ENCODE measurements at places on chromosomes 4 and X.

DNA sequence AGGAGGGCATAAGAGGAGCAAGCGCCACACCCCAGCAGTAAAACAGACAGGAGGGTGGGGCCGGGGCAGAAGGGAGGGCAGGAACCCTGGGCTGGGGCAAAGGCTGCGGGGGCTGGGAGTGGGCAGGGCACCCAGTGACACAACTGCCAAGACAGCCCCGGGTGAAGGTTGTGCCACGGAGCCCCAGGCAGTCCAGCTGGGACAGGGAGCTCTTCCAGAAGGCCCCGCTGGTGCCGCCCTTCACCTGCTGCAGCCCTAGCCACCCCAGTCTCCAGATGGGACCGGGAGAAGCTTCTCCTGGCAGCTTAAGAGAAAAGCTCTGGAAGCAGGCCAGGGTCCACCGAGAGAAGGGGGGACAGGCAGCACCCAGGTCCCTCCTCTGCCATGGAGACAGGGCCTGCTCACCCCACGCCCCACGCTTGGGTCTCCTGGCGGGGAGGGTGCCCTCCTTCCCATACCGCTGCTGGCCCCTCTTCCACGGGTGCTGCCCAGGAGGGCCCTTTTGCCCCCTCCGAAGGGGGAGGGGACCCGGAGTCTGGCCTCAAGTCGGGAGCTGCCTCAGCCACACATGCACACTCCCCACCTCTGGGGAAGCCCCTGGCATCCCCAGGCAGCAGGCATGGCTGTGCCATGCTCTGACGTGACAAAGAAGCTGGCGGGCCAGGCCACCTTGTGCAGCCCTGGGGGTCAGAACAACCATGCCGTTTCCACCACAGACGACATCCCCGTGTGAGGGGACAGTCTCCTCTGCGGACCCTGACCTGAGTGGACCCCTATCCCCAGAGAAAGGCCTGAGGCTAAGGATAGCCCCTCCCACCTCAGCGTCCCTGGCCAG, 1.5 kb downstream of the DGKQ start:
- DNase-seq: no peak

DNA sequence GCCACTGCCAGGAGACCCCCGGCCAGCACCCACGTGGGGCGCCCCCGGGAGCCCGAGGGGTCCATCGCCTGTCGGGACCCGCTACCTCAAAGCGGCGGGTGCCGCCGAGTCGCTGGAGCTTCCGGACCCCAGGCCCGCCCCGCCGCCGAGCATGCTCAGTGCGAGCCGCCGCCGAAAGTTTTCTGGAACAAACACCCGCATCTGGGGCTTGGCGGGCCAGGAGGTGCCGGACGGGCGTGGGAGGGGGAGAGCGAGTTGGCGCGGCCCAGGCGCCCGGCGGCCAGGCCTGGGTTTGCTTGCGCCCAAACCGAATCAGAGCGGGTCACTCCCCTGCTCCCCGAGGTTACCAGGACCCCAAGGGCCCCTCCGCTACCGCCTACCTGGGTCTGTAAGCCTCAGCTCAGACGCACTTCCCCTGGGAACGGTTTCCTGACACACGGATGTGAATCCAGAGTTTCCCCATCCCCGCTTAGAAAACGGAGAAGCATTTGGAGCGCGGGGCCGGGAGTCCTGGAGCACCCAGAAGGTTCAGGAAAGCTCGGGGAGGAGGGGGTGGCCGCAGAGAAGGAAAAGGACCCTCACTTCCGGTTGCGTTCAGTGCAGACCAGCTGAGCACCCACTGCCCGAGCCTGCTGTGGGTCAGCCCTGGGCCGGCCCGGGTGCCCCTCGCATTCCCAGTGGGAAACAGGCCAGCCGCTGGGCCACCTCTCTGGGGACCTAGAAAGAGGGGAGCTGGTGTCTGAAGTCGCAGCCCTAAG, at the start of gene EVC2:
TSS of gene EVC2 (minus strand) at position 111 of the 758 bp plus-strand sequence. CDS start at position 65, 46 bp downstream.
- peak; percentile 12 for DNase-seq

DNA sequence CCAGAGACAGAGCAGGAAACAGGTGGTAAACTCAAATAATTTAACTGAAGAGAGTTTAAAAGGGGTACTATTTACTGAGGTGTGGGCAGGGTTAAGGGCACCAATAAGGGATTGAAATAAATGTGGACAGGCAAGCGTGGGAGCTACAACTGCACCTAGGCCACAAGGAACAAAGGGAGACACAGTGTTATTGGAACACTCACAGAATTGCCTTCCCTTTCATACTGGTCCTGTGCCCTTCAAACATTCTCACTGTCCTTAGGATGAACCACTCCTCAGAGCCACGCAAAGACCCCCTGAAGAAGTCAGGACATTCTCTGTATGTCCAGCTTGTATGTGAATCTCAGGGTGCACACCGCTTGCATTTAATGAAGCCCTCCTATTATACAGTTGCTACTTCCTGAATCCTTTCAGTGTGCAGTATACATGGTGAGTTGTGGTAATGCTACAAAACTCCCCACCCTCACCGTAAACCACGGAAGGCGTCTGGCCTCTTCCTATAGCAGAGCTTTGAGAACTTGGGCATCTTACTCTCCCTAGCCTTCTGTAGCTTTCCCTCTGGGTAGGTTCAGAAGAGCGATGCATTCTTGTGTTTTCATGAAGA, 9.6 kb upstream of the MRPL1 start:
- no peak for DNase-seq

GRCh38 chr4:9765091-9765490, 16.3 kb upstream of the DRD5 start:
- no peak for DNase-seq

DNA sequence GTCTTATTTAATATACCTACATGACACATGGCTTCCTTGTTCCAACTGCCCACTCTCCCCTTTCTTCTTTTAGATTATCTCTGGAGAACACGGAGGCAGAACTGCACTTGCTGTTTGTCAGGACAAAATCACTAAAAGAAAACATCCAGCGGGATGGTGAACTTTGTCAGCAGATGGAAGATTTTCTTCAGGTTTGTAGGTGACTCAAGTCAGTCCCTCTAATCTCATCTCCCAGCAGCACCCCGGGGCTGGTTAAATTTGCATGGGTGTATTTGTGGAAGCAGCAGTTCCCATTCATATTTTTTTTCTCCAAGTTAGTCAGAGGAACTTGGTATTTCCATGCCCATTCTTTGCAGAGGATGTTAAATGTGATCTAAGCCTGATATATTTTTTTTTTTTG, 31.8 kb downstream of the FHDC1 start:
- DNase-seq: no peak

- DNase-seq: peak; percentile 20
Measured at GRCh38 chr4:156805696-156806095, 165.9 kb downstream of the PDGFC start.

GRCh38 chrX:65582450-65583082, 48.0 kb upstream of the LAS1L start:
- DNase-seq: no peak

GRCh38 chrX:111352424-111352823, 59.6 kb downstream of the DCX start:
- no peak for DNase-seq

DNA sequence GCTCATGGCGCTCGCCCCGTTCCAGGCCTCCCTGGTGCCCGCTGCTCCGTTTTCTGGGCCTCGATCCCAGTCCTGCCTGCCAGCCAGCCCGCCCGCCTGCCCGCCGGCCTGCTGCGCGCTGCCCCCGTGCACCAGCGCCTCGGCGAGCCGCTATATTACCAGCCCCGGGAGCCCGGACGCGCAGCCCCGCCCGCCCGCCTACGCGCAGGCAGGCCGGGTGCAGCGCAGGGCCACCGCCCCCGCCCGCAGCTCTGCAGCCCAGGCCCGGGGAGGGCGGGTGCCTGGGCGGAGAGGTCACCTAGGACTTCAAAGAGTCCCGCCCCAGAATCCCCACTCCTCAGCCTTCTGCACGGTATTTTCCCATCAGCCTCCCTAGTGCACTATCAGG, at the start of gene MAOB:
TSS of gene MAOB (minus strand) at position 157 of the 388 bp plus-strand sequence. CDS start at position 6, 151 bp downstream.
- peak; percentile 26 for DNase-seq

- peak; percentile 80 for DNase-seq
Measured at GRCh38 chr4:170089668-170090351, at the start of gene AADAT. Gene AADAT (minus strand): TSS chr4:170089956. CDS start chr4:170089690, 266 bp downstream.

- peak; percentile 83 for DNase-seq
Measured at GRCh38 chr4:119103263-119103662, 32.4 kb upstream of the MYOZ2 start.

DNA sequence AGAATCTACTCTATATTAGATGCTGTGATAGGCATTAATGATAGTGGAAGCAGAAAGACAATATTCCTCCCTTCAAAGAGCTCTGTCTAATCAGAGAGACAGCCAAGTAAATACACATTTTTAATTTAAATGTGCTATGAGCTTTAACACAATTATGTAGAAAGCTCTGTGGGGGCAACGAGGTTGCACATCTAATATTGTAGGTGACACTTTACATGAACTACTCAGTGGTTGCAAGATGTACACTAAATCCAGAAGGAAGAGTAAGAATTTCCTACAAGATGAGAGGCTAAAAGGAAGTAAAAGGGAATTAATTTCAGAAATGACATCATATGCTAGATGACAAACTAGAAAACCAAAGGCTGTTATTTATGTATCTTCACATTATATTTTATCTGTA, 120.9 kb downstream of the SPCS3 start:
- no peak for DNase-seq

DNA sequence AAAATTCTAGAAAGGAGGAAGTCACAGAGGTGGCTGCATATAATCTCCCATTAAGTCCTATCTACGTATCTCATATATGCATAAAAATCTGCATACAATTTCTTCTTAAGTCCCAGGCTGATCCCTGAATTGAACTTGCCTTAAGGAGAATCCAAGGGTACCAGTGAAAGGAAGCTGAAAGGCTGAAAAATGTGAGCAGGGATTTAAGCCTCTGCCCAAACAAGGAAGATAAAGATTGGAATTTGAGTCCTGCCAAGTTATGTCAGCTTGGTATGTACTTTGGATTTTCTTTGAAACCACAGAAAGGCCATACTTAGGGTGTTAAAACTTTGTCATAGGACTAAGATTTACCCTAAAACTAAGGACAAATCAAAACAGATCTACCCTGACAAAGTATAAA, 26.5 kb upstream of the GEMIN8 start:
- no peak for DNase-seq

GRCh38 chrX:118654331-118654730, 73.1 kb upstream of the IL13RA1 start:
- DNase-seq: no peak

DNA sequence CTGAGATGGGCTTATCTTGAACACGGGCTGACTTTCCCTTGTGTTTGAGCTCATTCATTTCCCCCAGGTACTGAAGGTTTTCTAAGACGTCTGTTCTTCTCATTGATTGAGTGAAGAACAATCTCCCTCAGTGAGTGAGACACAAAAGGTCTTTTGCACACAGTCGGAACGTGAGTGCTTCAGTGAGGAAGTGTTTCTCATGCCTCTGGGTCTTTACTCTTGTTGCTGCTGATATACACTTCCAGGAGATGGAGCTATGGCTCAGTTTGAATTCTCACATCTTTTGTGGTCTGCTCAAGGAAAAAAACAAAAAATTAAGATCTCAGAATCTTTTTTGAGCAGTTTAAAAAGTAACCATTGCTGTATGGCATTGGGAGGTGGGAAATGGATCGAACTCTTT, 981.9 kb upstream of the TENM3 start:
- DNase-seq: no peak

- DNase-seq: no peak
Measured at GRCh38 chr4:40190019-40190418, 6.8 kb upstream of the RHOH start.

- DNase-seq: no peak
Measured at GRCh38 chr4:3299976-3300671, 7.3 kb downstream of the RGS12 start.

DNA sequence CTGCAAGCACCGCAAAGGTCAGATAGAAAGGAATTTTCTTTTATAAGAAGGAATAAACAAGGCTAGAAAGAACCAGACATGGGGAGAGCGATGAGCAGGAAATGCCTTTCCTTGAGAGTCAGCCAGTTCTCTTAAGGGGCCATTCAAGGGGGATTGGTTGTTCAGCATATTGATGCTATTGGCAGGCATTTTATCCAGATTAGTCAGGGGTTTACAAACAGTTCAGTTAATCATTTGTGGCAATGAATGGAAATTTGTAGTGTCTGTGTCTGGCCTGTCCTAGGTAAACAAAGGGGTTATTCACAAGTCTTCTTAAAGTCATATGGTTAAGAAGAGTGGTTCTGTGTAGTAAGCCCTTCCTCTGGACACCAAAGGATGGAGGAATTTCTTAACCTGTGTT, 184.7 kb upstream of the FRMPD4 start:
- DNase-seq: peak; percentile 50

GRCh38 chrX:137684591-137684990, 118.7 kb downstream of the ZIC3 start:
- no peak for DNase-seq

DNA sequence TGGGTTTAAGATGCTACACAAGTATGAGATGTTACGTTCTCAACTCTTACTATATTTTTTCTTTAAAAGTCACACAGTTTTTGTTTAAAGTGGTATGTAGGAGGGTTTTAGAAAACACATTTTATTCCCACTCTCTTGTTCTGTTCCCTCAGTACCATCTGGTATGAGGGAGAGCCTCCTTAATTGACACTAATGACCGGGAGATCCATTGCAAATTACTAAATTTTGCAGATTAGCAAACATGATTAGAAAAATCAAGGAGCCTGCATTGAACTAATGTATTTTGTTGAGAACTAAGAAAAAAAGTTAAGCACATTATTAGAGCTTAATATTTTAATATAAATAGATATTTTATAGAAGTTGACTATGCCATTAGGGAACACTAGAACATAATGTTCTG, 87.3 kb upstream of the UNC5C start:
- DNase-seq: no peak

GRCh38 chr4:169159624-169160171, 111.1 kb downstream of the SH3RF1 start:
- DNase-seq: peak; percentile 20

DNA sequence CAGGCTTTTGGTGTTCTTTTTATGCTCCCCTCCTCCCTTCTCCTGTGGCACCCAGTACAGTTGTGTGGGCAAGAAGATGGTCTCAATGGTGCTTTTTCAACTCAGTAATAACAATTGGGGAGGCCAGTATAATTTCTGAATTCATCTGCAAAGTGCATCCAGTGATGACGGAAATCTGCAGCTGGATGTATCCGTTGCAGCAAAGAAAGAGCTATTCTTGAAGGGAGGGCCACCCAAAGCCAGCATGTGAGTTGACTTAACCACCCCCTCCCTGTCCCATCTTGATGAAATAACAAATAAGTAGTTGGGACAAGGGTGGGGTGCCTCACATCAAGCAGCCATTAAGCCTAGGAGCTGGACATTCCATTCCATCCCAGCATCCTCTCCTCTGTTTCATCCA, 30.7 kb downstream of the TSC22D3 start:
- no peak for DNase-seq

DNA sequence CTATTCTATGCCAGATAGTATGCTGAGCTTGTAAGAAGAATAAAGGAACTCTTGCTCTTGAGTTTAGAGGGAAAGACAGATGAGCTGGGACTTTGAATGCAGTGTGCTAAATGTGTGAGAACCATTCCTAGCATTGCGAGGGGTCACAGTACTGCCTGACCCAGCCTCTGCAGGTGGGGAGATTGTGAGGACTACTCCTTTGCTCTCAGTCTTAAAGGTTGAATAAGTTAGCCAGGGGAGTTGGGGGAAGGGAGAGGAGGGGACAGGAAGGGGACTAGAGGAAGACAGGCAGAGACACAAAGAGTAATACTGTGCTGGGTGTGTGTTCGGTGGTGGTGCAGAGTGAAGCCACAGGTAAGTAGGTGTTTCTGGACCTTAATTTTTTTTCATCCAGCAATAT, 41.7 kb downstream of the DCUN1D4 start:
- DNase-seq: no peak

- DNase-seq: peak; percentile 8
Measured at GRCh38 chrX:139739138-139739537, 31.2 kb upstream of the MCF2 start.

Measured in RWPE1 (cell line).